ENCODE measurements at places on chromosomes 5 and 9. TPM values are rescaled to one million over a fixed set of nuclear protein-coding genes. Genes with fewer than 3 reads are reported as not detected.

GRCh38 chr5:3218916-3219650 is 376.5 kb upstream of the IRX1 start:
- DNase-seq = no peak

DNA sequence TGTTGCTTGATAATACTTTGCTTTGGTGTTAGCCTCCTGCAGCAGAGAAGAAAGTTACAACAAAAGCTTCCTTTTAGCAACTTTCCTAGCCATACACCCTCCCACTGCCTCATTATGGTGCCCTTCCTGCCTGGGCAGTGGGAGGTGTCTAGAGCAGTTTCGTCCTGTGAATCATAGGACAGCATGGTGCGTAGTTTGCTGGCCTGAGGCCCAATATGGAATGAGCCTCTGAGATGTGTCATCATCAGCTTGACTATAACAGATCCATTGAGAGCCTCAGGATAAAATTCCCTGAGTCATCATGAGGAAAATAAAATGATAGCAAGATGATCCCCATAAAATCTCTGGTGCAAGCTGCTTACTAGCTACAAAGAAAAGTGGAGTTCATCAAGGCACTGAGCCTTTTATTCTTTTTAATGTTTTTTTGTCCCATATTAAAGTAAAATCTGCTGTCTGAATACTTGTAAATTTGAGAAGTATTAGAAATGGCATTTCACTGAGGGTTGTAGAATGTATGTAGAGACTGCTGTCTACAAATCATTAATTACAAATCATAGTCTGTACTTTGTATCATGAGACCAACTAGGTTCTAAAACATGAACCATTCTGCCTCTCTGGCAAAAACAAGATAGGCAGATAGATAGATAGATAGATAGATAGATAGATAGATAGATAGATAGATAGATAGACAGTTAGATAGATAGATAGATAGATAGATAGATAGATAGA is 303.0 kb upstream of the PDE4D start:
- DNase-seq = peak; percentile 46

DNA sequence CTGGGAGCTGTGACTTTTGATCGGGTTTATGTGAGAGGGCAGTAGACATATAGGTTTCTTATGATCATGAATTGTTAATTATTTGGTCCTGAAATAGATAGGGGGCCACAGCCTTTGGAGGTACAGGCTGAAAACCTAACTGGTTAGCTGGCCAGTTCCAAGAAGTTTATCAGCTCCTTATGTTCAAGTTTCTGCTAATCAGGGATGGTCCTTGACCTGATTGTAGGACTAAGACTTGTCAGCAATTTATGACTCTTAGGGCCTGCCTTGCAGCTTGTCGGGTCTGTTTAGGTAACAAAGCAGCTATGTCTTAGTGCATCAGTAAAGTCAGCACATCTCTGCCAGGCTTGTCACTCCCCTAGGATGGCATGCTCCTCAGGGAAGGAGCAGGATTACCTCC is 151.8 kb upstream of the RUSC2 start:
- no peak for DNase-seq

GRCh38 chr5:115179394-115180164 is 9.9 kb upstream of the TRIM36 start:
- DNase-seq = peak; percentile 80

DNA sequence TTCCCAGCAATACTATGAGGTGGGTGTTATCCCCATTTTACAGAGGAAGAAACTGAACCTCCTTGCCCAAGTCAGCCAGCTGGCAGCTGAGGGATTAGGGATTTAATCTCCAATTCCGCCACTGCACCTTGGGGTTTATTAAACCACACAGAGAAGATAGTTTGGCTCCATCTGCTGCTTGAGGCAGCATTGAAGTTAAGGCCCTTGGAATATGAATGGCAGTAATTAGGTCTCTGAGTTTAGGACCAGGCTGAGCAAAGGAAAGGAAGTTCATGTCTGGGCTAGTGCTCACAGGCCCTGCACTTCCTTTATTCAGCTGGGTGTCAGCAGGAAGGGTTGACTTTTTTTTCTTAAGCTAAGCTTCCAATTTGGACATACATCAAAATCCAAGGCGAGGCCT is 86.9 kb upstream of the GDNF start:
- DNase-seq = no peak

CENPP gene
- 6.1 TPM for total RNA-seq

NFIB gene
- 5.3 TPM for total RNA-seq

PCDHB8 gene
- total RNA-seq = 0.71 TPM

PCDHB6 gene
- total RNA-seq = 0.66 TPM

Measured in endodermal cell (in vitro differentiated cells).